ENCODE measurements at places on chromosomes 4 and X.

DNA sequence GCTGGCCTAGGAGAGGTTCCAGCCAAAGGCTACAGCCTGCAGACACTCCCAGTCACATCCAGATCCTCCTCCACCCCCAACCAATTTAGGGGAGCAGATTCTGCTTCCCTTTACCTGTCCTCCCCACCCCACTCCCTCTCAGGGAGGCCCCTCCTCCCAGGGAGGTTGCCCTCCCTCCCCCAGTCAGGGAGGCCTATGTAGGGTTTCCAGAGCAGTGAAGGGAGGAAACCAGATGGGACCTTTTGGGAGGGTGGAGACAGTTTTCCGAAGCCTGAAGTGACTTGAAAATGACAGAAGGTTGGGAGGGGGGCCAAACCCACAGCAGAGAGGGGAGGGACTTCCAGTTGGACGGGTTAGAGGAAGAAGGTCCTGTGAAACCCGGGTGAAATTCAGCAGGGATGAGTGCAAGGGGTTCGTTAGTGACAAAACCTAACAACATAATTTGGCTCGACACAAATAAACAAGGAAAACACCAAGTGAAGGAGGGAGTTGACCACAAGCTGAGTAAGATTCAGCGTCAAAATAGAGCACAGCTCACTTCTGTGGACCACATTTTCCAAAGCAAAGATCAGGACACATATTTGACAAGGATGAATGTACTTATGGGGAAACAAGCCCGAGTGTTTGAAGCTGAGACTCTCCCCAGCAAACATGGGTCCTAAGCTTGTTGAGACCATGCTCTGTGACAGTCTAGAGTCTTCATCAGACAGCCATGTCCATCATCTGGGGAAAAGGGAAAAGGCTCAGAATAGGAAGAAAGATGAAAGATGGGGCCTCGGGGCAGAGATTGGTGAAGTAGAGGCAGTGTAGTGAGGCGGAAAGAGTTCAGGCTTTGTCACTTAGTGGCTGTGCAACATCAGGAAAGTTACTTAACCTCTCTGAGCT lies 46.4 kb downstream of the PRPS1 start:
- no peak for DNase-seq

- DNase-seq, result no peak
Observed at GRCh38 chr4:75976177-75976576, 14.6 kb downstream of the SDAD1 start.

DNA sequence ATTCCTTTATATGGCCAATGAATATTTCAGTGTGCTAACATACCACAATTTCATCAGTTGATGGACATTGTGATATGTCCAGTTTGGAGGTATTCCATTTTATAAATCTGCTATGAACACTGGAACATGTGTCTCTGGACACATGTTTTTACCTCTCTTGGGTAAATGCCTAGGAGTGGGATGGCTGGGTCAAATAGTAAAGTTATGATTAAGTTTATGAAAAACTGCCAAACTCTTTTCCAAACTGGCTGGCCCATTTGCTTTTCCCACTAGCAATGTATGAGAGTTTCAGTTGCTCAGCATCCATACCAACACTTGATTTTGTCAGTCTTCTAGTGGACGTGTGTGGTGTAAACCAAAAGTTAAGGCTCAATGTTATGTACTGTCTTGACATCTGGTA lies 40.5 kb downstream of the CEP44 start:
- DNase-seq, result no peak

GRCh38 chr4:100708776-100709175 lies 191.0 kb upstream of the EMCN start:
- DNase-seq, result no peak

- no peak for DNase-seq
Observed at GRCh38 chr4:170001745-170002267, 24.4 kb downstream of the MFAP3L start.

- DNase-seq, result no peak
Observed at GRCh38 chrX:68743754-68744153, 85.1 kb upstream of the EFNB1 start.

GRCh38 chrX:65598559-65599147 lies 64.1 kb upstream of the LAS1L start:
- no peak for DNase-seq

- no peak for DNase-seq
Observed at GRCh38 chr4:137700751-137701150, 168.5 kb upstream of the PCDH18 start.

- DNase-seq, result no peak
Observed at GRCh38 chrX:50635817-50636365, 165.3 kb upstream of the DGKK start.

- DNase-seq, result no peak
Observed at GRCh38 chrX:109966246-109966645, 36.7 kb upstream of the TMEM164 start.

GRCh38 chr4:85725721-85726170 lies 250.8 kb downstream of the ARHGAP24 start:
- DNase-seq, result no peak

GRCh38 chrX:71910986-71911730 lies 513 bp downstream of the NHSL2 start:
- no peak for DNase-seq

- DNase-seq, result no peak
Observed at GRCh38 chr4:59823311-59823710, 1376.8 kb upstream of the ADGRL3 start.

- no peak for DNase-seq
Observed at GRCh38 chr4:57734104-57734670, 624.0 kb upstream of the IGFBP7 start.

DNA sequence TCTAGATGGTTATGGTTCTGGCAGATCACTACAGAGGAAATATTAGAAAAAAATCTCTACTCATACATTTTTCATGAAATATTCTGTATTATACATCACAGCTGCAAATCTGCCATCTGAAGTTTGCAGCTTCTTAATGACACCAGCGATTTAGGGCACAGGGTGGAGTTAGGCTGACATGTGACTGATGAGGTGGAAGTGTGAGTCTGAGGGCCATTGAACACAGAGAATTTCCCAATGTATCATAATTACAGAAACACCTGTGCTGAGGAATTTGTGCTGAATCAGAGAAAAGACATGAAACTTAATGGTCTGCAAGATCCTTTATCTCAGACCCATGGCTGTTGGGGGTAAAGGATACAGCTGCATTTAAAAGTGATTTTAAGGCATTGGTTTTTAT lies 2025.6 kb upstream of the AGA start:
- no peak for DNase-seq
